ENCODE measurements at places on chromosomes 1 and 21.

DNA sequence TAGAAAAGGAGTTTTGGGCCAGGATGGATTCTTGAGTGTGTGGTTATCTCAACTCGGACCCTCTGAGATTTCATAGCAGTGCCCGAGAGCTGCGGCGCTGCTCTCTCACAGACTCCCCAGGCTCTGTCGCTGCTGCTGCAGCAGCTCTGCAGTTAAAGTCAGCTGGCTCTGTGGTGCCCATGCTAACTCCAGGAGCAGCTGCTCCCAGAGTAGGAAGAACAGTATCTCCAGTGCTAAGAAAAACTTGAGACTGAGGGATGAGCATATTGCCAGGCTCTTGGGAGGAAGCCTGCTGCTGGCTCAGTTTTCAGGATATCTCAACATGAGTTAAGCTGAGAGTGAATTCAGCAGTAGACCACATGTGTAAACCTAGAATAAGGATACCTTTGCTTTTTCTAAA, 4.5 kb downstream of the LCE2D start:
- no peak for DNase-seq

GRCh38 chr1:48701445-48701844, 75.2 kb downstream of the BEND5 start:
- DNase-seq: no peak

GRCh38 chr1:172451002-172451443, 7.2 kb upstream of the PIGC start:
- DNase-seq: no peak

DNA sequence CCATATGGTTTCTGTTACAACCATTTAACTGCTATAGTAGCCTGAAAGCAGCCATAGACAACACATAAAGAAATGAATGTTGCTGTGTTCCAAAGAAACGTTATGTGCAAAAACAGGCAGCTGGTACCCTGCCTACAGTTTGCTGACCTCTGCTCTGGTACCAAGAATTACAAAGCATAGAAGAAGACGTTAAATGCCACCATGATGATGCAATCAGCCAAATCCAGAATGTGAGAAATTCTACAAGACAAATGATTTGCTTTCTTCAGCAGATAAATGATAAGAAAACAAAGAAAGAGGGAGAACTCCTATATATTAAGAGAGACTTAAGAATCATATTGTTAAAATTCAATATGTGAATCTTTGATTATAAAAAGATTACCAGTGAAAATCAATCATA, 97.8 kb upstream of the PDE4B start:
- DNase-seq: no peak

DNA sequence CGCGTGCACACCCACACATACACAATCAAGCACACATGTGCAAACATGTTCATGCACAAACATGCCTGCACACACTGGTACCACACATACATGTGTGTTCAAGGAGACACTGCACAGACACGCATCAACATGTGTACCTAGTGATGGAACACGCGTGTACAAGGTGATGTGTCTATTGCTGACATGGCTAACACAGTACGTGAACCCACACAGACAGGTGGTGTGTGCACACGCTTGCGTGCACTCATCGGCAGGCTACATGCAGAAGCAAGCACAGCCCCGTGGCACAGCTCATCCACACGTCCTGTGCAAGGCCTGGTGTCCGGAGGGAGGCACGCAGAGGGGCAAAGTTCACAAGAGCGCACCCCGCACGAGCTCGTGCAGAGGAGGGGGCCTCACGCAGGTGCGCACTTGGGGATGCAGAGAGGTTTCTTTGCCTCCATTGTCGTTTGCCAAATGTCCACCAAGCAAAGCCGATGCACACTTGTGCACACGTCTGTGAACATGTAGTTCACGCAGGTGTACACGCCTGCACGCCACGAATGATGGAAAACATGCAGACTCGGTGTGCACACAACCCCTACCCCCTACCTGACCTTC, 969 bp downstream of the ACAP3 start:
- DNase-seq: no peak

Measured in NCI-H1105 treated with DMSO at 0.1 percent for 48 hours (cell line).